ENCODE measurements at places on chromosomes 3 and 15. TPM values are rescaled to one million over a fixed set of nuclear protein-coding genes. Genes with fewer than 3 reads are reported as not detected.

GRCh38 chr3:4290272-4290893, 12.8 kb upstream of the SETMAR start:
- H3K36me3 ChIP-seq = no peaks in the 10 kb centered on the region
- H3K4me1 ChIP-seq = no peaks in the 10 kb centered on the region
- no peak overlapping the region for H3K27ac ChIP-seq
- peak; percentile 61 for DNase-seq
- peaks cover 3% of the 10 kb centered on the region for H3K27me3 ChIP-seq

GRCh38 chr3:37864904-37865303, 3.2 kb downstream of the CTDSPL start:
- H3K36me3 ChIP-seq = no peaks in the 10 kb centered on the region
- H3K4me1 ChIP-seq = peaks cover 26% of the 10 kb centered on the region
- no peak overlapping the region for H3K4me3 ChIP-seq

- H3K36me3 ChIP-seq = no peaks in the 10 kb centered on the region
- DNase-seq = no peak
- no peaks in the 10 kb centered on the region for H3K4me1 ChIP-seq
- no peaks in the 10 kb centered on the region for H3K27me3 ChIP-seq
- H3K27ac ChIP-seq = no peak overlapping the region
Measured at GRCh38 chr15:80662757-80663553, 32.2 kb upstream of the ABHD17C start.

- H3K36me3 ChIP-seq = no peaks in the 10 kb centered on the region
- no peak for DNase-seq
- H3K4me3 ChIP-seq = no peak overlapping the region
- no peak overlapping the region for H3K27ac ChIP-seq
Measured at GRCh38 chr3:76369170-76369569, 583.8 kb upstream of the ZNF717 start.

DNA sequence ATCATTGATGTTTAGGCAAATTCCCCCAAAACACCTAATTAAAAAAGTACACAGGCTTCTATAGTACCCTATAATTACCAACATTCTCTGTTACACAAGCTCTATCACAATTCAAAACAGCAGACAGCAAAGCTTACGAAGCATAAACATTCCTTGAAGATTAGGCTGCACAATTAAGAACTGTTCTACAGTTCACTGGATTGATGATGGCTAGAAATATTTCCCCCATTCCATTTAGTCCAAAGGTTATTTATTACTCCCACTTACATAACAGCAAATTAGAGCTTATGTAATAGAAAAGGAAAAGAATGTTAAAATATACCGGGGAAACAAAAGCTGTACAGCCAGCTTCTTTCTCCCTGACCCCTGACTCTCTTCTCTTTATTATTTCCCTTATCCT, 49.3 kb downstream of the UACA start:
- no peaks in the 10 kb centered on the region for H3K27me3 ChIP-seq
- DNase-seq = no peak
- no peaks in the 10 kb centered on the region for H3K36me3 ChIP-seq
- H3K4me3 ChIP-seq = no peak overlapping the region

- H3K27me3 ChIP-seq = no peaks in the 10 kb centered on the region
- H3K27ac ChIP-seq = no peak overlapping the region
- H3K4me1 ChIP-seq = peaks cover 3% of the 10 kb centered on the region
- no peaks in the 10 kb centered on the region for H3K36me3 ChIP-seq
- no peak for DNase-seq
- H3K4me3 ChIP-seq = no peak overlapping the region
Measured at GRCh38 chr15:91032919-91033803, 10.8 kb upstream of the VPS33B start.

DNA sequence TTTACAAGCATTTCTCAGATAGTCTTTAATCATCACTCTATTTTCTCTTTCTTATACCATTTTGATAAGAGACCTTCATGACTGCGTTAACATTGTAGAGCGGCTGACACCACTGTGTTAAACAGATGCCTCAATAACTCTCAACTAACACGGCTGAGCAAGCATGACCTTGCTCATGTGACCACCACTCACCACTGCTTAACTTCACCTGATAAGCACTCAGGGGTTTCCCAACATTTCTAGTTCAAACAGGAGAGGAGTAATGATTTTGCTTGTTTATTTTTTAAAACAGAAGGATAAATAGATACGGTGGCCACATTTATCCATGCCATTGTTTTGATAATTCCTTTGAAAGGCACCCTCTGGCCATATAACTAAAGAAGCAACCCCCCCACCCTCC, 37.7 kb upstream of the TMEM45A start:
- H3K36me3 ChIP-seq = no peaks in the 10 kb centered on the region
- H3K4me3 ChIP-seq = no peak overlapping the region
- H3K27me3 ChIP-seq = peaks cover 3% of the 10 kb centered on the region
- H3K27ac ChIP-seq = no peak overlapping the region

GRCh38 chr3:142279965-142280590, 54.7 kb upstream of the GK5 start:
- H3K36me3 ChIP-seq = no peaks in the 10 kb centered on the region
- no peak overlapping the region for H3K27ac ChIP-seq
- no peaks in the 10 kb centered on the region for H3K27me3 ChIP-seq
- H3K4me3 ChIP-seq = no peak overlapping the region
- peak; percentile 57 for DNase-seq

GMPPB gene
- 28.4 TPM for total RNA-seq

DNA sequence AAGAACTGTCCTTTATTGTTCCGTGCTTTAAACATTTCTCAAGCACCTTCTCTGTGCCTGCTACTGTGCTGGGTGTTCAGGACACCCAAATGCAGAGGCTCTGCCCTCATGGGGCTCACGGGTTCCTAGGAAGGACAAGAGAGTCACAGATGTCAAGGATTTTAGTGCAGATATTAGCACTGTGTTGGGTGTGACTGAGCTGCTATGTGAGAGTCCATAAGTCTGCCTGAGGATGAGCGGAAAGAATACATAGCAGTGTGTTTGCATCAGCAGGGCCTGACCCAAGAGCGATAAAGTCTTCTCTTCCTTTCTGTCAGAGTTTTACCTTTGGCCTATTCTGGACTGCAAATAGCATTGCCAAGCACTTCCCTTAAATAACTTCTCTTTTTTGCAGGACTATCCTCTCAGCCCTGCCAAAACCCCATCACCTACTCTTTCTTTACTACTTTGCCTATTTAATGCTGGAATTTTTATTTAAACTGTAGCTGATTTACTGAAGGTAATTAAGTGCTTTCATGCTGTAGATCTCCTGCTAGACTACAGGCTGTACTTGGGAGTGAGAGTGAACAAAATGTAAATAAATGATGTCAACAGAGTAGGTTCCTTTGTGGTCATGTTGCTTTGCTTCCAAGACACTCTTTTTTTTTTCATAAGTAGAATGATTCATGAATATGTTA, 459.4 kb upstream of the TPRG1 start:
- no peaks in the 10 kb centered on the region for H3K4me1 ChIP-seq
- H3K27me3 ChIP-seq = no peaks in the 10 kb centered on the region
- DNase-seq = no peak
- no peaks in the 10 kb centered on the region for H3K36me3 ChIP-seq
- H3K27ac ChIP-seq = no peak overlapping the region
- no peak overlapping the region for H3K4me3 ChIP-seq

CIDEC gene
- not detected for total RNA-seq

- H3K4me3 ChIP-seq = no peak overlapping the region
- H3K4me1 ChIP-seq = no peaks in the 10 kb centered on the region
- H3K27ac ChIP-seq = no peak overlapping the region
- no peaks in the 10 kb centered on the region for H3K36me3 ChIP-seq
Measured at GRCh38 chr15:85778107-85778776, 16.5 kb downstream of the KLHL25 start.

MKRN3 gene
- total RNA-seq = 7.9 TPM

PLOD2 gene
- 158 TPM for total RNA-seq

DNA sequence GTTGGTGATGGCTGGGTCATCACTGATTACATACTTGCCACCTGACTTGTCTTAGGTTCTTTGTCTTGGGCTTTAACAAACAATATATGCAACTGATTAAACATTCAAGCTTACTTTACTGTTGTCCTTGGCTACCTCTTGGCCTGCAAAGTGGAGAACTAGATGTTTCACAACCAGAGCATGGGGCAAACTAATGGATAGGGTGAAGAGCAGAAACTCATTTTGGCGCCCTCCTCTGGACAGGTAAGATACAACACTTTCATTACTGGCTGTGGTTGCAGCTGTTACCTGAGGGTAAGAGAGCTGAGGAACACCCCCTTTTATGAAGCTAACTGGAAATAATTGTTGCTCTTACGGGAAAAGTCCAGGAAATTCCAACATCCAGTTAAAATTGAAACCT, 262.1 kb downstream of the NAALADL2 start:
- no peaks in the 10 kb centered on the region for H3K4me1 ChIP-seq
- H3K36me3 ChIP-seq = no peaks in the 10 kb centered on the region
- H3K4me3 ChIP-seq = no peak overlapping the region
- no peaks in the 10 kb centered on the region for H3K27me3 ChIP-seq

TMEM43 gene
- total RNA-seq = 51.2 TPM

DNA sequence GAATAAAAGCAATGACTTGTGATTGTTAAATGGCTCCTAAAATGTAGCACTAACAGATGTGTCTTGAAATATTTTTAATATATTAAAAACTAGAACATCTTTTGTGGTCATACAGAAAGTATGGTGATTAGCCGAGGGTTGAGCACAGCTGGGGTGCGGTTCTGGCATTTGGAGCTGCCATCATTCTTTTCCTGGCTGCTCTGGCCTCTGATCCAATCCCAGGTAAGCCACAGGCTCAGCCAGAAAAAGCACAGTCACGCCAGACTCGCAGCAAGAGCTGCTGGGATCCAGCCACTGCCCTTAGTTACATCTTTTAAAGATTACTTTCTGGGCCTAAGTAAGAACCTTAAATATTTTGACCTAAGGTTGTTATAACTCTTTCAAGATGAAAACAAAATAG, 196.8 kb downstream of the PLCL2 start:
- no peaks in the 10 kb centered on the region for H3K27me3 ChIP-seq
- no peaks in the 10 kb centered on the region for H3K4me1 ChIP-seq
- DNase-seq = no peak
- H3K4me3 ChIP-seq = no peak overlapping the region
- H3K27ac ChIP-seq = no peak overlapping the region

All from Panc1 (cell line).